ENCODE measurements at places on chromosomes 3 and 15.

GRCh38 chr15:33934921-33935320, 33.4 kb upstream of the CHRM5 start:
- no peak for DNase-seq

DNA sequence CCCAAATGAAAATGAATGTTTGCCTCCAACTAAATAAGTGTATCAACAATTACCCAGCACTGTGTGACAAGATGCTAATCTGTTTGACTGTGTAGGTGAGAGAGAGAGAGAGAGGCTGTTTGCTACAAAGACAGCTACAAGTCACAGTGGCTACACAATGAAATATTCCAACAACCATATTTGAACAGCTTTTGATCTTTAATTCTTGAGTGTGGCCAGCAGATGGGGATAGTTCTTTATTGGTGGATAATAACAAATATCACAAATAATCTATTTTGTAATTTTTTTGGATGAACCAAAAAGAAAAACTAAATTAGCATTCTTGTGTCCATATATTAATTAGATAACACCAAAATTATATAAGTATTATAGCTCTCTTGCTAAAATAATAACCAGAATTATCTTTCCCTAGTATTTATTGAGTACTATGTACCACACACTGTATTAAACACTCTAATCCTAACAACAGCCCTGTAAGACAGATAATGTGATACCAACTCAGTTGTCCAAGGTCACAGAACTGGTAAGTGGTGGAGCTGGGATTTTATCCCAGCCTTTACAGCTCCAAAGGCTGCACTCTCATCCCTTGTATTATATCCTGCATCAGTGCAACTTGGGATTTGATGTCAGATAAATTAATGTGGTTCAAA, 61.9 kb upstream of the C3orf80 start:
- DNase-seq: peak; percentile 26

DNA sequence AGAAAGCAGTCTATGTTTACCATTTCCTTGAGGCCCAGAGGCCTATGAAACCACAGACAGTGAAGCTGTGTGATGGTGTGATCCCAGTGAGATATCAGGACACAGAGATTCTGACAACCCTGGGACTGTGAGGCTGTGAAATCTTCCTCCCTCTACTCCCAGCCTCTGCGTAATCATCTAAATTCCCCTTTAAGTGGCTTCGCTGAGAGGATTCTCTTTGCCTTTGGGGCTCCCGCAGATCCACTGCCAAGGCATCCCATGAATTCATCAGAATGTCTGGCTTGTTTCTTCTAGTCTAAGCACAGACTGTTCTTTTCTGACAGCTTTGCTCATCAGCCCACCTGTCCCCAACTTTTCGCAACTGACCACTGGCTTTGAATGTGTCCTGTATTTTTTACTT, 901.2 kb upstream of the NR2F2 start:
- peak; percentile 83 for DNase-seq

DNA sequence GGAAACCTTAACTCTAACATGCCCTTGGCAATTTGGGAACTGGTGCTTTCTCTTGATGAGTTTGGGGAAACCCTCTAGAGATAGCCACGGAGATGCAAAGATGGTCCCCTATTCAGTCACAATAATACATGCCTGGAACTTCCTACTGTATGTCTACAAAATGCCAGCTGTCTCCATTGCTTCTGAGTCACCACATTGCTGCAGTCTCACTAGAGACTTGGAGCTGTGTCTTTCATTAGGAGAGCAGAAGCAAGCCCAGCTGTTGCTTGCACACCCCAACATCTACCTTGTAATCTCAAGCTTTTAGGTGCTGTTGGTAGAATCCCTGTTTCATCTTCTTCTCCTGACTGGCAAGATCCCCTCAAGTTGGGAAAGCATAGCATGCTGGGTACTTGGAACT, 261.0 kb downstream of the ADAMTSL3 start:
- no peak for DNase-seq

DNA sequence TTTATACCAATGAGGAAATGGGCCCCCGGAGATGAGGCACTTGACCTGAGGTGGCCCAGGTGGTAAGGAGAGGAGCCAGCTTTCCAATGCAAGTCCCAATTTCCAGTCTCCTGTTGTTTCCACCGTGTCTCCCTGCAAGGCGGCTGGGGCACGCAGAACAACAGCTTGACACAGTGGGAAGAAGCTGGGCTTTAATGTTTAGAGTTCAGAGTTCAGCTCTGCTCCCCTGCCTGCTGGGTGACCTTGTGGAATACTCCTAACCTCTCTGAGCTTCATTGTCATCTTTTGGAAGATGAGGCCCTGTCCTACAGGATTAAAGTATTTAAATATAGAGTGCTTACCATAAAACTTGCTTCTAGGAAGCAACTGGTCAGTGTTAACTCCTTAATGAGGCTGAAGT, 80.3 kb downstream of the SMAD3 start:
- DNase-seq: no peak

- DNase-seq: no peak
Measured at GRCh38 chr3:12024959-12025570, 20.9 kb downstream of the SYN2 start.

GRCh38 chr15:90619468-90619867, 89.7 kb downstream of the CRTC3 start:
- no peak for DNase-seq

GRCh38 chr15:70212286-70212962, 114.7 kb upstream of the TLE3 start:
- no peak for DNase-seq

DNA sequence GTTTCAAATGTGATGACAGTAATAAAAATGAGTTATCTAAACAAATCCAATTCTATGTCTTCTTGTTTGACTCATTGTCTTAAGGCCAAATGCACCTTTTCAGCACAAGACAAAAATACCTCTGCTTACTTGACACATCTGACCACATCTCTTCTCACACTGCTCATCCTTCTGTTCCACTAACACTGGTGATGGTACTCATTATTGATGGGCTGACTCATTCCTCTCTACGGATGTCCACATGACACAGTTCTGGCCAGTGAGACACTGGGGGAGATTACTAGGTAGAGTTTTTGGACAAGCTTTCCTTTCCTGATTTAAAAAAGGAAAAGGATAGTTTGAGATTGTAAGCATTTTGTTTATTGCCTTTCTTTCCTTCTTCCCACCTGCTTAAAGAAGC, 410.6 kb upstream of the THRB start:
- DNase-seq: no peak

- no peak for DNase-seq
Measured at GRCh38 chr3:16295298-16295890, 30.4 kb downstream of the OXNAD1 start.

GRCh38 chr3:27319304-27319703, 49.9 kb downstream of the NEK10 start:
- no peak for DNase-seq

- DNase-seq: no peak
Measured at GRCh38 chr15:70226337-70226980, 128.7 kb upstream of the TLE3 start.

DNA sequence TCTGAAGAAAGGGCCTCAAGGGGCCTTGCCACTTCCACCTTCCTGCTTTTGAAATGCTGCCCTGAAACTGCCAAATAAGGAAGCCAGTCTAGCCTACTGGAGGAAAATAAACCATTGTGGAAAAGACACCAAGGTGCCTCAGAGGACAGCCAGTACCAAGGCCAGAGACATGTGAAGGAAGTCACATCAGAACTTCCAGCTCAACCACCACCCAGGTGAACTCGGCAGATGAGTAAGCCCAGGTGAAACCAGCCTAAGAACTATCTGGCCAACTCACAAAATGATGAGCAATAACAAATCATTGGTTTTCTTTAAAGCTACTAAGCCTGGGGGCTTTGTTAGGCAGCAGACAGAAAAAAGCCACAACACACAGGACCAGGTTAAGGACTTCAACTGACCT, 103.0 kb downstream of the MAGI1 start:
- no peak for DNase-seq

DNA sequence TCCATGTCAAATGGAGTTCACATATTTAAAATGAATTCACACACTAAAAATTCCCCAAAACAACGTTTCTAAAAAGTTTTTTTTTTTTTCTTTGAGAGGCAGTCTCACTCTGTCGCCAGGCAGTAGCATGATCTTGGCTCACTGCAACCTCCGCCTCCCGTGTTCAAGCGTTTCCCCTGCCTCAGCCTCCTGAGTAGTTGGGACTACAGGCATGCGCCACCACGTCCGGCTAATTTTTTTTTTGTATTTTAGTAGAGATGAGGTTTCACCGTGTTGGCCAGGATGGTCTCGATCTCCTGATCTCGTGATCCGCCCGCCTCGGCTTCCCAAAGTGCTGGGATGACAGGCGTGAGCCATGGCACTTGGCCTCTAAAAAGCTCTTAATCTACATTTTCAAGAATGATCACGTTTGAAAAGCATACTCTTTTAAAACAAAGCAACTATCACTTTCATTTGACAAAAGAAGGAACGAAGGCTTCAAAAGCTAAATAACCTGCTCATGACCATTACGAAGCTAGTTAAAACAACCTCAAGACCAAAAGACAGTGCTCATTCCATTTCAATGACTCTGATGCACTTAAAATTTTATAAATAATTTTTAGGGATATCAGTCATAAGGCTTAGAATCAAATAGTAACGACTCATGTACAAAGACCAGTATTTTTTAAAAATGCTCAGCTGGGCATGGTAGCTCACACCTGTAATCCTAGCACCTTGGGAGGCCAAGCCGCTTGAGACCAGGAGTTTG, 5.5 kb downstream of the UBE3A start:
- DNase-seq: no peak

DNA sequence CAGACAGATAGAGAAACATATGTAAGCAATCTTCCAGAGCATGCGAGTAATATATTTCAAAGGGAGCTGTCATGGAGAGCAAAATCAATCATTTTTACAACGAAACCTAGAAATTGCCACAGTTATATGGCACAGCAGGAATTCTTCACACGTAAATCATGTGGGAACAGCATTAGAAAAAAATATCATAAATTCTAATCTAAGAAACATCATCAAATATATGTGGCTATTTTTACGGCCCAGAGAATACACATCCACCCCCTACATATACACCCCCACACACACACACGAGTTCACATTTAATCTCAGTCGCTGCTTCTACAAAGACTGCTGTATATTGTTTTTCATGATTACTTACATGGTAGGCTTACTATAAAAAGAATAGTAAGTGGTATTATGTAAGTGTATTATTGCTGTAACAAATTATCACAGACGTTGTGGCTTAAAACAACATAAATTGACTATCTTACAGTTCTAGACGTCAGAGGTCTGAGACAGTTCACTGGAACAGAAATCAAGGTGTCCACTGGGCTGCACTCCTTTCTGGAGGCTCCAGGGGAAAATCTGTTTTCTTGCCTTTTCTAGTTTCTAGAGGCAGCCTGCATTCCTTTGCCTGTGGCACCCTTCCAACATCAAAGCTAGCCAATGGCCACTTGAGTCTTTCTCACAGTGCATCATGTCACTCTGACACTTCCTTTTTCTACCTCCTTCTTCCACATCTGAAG, 363.3 kb downstream of the ULK4 start:
- DNase-seq: peak; percentile 16

GRCh38 chr15:73856458-73857192, 16.7 kb upstream of the TBC1D21 start:
- no peak for DNase-seq

DNA sequence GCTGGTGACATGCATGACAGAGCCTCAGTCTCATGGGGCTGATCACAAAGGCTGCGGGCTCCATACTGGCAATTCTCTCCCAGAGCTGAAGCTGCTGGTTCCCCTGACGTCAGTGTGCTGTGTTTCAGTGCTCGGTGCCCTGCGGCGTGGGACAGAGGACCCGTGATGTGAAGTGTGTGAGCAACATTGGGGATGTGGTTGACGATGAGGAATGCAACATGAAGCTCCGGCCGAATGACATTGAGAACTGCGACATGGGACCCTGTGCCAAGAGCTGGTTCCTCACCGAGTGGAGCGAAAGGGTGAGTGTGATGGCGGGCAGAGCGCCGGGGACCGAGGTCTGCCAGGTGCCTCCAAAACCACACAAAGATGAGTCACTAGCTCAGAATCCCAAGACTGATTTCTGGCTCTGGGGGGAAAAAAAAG, 62.0 kb upstream of the NR2E3 start:
- DNase-seq: peak; percentile 37

- no peak for DNase-seq
Measured at GRCh38 chr3:61828880-61829721, 267.7 kb downstream of the PTPRG start.

DNA sequence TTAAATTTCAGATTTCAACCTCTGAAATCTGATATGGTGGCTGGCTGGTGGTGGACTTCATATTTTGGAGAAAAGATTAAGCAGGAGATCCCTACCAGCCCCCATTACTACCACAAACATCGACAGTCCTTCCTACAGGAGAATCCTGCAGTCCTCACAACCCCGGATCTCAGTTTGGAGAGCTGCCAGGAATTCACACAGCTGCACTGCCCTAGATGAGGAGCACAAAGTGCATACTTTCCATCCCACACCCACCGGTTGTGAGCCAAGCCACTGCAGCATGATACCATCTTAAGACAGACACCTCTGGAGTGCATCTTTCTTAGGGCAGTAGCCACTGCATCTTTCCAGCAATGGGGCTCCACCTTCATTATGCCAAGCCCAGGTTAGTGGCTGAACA, 185.5 kb upstream of the GPR149 start:
- DNase-seq: peak; percentile 0

GRCh38 chr3:155035553-155035952, 44.6 kb upstream of the MME start:
- DNase-seq: no peak

- peak; percentile 7 for DNase-seq
Measured at GRCh38 chr15:40175160-40175559, 14.3 kb downstream of the BUB1B start.

DNA sequence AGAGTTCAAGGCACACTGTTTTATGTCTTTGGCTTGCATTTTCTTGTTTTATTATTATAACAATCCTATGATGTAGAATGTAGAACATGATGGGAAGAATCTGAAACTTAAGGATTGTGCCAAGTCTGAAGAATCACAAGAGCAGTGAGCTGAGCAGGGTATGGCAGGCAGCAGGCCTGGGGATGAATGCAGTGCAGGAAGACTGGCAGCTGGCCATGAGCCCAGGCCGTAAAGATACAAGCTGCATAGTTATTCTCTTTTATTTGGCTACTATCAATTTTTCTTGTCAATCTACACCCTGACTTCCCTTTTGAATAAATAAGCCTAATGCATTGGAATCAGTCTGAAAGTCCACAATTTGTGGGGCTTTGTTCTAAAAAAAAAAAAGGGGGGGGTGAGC, 89.6 kb upstream of the ARPP21 start:
- no peak for DNase-seq

DNA sequence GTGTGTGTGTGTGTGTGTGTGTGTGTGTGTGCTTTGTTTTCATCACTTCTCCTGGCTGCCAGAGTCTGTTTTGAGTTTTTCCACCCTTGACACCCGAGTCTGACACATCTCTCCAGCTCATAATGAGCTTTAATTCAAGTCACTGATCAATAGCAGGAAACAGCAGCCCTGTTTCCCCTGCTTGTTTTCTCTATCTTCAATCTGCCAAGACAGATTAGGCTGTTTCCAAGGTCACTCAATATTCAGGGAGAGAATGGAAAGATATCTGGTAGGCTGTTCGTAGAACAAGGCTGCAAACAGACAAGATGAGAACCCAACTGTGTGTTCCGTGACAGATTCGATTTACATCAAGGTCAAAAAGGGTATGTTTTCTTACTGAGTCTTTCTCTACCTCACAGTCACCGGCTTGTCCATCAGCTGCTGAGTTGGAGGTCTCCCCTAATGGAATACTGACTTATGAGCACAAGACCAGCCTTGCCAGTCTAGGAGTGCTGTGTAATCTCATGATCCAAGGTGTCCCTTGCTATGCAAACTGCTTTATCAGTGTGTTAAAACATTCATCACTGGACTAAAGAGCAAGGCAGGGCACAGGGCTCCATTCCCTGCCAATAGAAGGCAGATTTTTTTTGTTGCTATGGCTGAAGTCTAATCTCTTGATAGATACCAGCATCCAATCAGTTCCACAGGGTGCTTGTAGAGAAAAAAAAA, 187.9 kb upstream of the LMCD1 start:
- no peak for DNase-seq
